ENCODE measurements at places on chromosomes 12 and 14.
A peak's percentile ranks its signal among the peaks of the same experiment; 100 is the strongest.

GRCh38 chr14:95534299-95535225 lies at the start of gene GLRX5:
Gene GLRX5 (plus strand): TSS chr14:95535050. CDS start chr14:95535090, 40 bp downstream.
- H3K27me3 ChIP-seq: no peaks in the 10 kb centered on the region
- H3K4me3 ChIP-seq: peak within 1 kb of the TSS; percentile 95
- peak; percentile 98 for DNase-seq
- H3K27ac ChIP-seq: peak within 1 kb of the TSS; percentile 81

- no peaks in the 10 kb centered on the region for H3K27me3 ChIP-seq
- no peaks in the 10 kb centered on the region for H3K36me3 ChIP-seq
- DNase-seq: no peak
- H3K4me1 ChIP-seq: peaks cover 22% of the 10 kb centered on the region
- H3K27ac ChIP-seq: no peak overlapping the region
Measured at GRCh38 chr12:88945051-88945732, 364.9 kb upstream of the KITLG start.

DNA sequence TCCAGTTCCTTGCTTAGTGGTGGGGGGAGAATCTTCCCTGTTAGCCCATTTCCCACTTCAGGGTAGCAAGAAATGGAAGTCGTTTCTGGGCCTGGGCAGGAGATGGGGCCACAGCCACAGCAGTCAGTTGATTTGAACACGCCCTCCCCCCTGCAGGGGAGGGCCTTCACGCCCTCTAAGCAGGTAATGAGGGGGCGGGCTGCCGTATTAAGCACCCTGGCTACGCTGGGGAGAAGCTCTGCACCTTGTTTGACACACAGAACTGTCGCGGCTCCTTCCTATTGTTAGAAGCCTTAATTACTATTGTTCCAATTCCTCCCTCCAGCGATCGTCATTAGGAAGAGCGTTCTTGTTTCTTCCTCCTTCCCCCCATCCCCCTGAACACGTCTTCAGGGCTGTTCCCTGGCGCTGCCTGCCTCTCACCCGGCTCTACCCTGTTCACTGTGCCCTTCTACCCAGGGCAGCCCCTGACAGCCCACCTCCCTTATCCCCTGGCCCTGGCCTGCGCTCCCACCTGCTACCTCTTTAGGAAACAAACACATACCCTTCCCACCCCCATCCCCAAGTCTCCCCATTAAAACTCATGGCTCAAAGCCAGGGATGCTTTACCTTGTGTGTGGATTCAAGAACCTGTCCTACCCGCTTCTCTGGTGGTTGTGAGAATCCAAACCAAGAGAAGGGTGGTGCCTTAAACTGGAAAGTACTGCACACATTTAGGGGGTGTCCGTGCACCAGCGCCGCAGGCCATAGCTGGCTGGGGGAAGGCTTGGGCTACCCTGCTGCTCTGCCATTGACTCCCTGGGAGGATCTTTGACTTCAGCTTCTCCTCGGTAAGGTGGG lies 137.6 kb downstream of the TSPAN9 start:
- no peak overlapping the region for H3K27ac ChIP-seq
- H3K36me3 ChIP-seq: peaks cover 3% of the 10 kb centered on the region

GRCh38 chr12:53994264-53995001 lies 5.5 kb upstream of the HOXC9 start:
- H3K4me1 ChIP-seq: peaks cover 33% of the 10 kb centered on the region
- peaks cover 2% of the 10 kb centered on the region for H3K36me3 ChIP-seq
- DNase-seq: no peak
- peak overlapping the region; percentile 45 for H3K4me3 ChIP-seq
- peak overlapping the region; percentile 95 for H3K27ac ChIP-seq
- no peaks in the 10 kb centered on the region for H3K27me3 ChIP-seq

DNA sequence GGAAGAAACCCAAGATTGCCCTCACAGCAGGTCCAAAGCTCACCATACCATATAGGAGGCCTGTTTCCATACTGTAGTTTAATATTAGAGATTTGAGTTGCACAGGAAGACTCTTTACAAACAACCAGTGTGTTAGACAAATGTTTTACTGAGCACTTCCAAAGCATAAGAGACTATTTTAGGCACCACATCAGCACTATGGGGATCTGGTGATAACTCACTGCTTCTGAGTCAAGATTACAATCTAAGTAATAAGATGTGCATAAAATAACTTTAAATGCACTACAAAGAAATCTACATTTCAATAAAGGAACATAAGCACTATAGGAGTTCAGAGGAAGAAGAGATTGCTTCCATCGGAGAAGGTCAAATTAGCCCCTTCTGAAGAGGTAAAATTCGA lies 71.4 kb downstream of the SPPL3 start:
- peaks cover 17% of the 10 kb centered on the region for H3K4me1 ChIP-seq
- no peak overlapping the region for H3K4me3 ChIP-seq
- no peaks in the 10 kb centered on the region for H3K36me3 ChIP-seq
- no peaks in the 10 kb centered on the region for H3K27me3 ChIP-seq
- no peak for DNase-seq

DNA sequence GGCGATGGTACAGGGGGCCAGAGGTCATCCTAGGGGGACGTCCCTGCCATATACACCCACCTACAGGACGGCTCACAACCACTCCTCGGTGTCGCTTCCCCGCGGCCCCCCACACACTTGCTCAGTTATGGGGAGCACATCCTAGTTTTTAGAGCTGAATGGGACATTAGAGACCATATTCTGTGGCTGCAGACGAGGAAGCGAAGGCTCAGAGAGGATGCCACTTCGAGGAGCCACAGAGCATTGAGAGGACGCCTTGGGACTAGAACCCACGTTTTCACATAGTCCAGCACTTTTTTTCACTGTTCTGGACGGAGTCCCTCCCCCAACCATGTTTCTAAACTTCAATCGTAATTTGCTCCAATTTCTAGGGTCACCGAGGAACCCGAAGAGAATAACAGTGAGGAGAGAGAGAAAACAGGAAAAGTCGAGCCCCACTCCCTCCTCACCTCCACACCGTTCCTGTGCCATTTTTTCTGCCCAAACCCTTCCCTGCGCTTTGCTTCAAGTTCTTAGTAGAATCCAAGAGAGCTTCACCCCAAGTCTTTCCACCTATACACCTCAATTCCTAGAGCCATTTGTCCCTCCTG lies 641 bp upstream of the ASCL1 start:
- H3K36me3 ChIP-seq: no peaks in the 10 kb centered on the region
- H3K27ac ChIP-seq: no peak overlapping the region
- no peak overlapping the region for H3K4me3 ChIP-seq
- peaks cover 3% of the 10 kb centered on the region for H3K4me1 ChIP-seq

- peaks cover 15% of the 10 kb centered on the region for H3K4me1 ChIP-seq
- no peak overlapping the region for H3K27ac ChIP-seq
- H3K36me3 ChIP-seq: peaks cover 10% of the 10 kb centered on the region
- H3K4me3 ChIP-seq: no peak overlapping the region
- no peaks in the 10 kb centered on the region for H3K27me3 ChIP-seq
Measured at GRCh38 chr12:108640802-108641445, 7.2 kb upstream of the SELPLG start.

DNA sequence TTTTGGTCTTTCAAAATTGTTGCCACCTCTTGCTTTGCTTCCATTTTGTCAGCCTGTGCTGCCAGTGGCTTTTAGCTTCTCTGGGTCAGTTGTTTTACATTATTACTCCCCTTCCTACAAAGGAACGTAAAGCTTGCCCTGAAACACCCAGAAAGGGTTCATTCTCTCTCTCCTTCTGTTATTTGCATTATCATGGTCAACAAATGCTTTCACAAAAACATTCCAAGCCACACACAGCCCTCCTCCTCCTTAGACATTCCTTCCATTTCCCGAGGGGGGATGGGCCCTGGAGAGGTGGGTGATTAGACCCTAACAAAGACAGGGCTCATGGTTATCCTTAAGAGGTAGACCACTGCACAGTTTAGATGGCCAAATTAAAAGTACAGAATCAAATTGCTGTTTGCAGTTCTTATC lies 60.4 kb upstream of the SINHCAF start:
- no peaks in the 10 kb centered on the region for H3K36me3 ChIP-seq
- no peak overlapping the region for H3K4me3 ChIP-seq
- H3K4me1 ChIP-seq: peaks cover 9% of the 10 kb centered on the region
- DNase-seq: no peak
- no peaks in the 10 kb centered on the region for H3K27me3 ChIP-seq
- no peak overlapping the region for H3K27ac ChIP-seq

- no peaks in the 10 kb centered on the region for H3K27me3 ChIP-seq
- no peak for DNase-seq
- peak overlapping the region; percentile 74 for H3K27ac ChIP-seq
- no peak overlapping the region for H3K4me3 ChIP-seq
- no peaks in the 10 kb centered on the region for H3K36me3 ChIP-seq
Measured at GRCh38 chr14:104750056-104750752, 2.7 kb upstream of the SIVA1 start.

DNA sequence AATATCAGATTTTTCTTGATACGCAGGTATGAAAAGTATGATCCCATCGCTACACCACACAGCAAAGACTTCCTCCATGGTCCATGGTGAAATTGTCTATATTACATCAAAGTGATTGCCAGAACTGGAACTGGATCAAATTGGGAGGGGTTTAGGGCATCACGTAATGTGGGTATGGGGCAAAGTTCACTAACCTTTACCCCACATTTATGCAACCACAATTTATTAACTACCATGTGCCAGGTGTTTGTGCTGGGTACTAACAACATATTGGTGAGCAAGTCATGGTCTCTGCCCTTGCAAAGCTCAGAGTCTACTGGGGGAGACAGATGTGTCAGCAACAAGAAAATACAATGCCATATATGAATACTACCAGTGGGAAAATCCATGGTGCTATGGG lies 258.9 kb downstream of the SUDS3 start:
- H3K4me3 ChIP-seq: no peak overlapping the region
- H3K36me3 ChIP-seq: no peaks in the 10 kb centered on the region
- no peak overlapping the region for H3K27ac ChIP-seq
- no peaks in the 10 kb centered on the region for H3K4me1 ChIP-seq
- H3K27me3 ChIP-seq: no peaks in the 10 kb centered on the region

DNA sequence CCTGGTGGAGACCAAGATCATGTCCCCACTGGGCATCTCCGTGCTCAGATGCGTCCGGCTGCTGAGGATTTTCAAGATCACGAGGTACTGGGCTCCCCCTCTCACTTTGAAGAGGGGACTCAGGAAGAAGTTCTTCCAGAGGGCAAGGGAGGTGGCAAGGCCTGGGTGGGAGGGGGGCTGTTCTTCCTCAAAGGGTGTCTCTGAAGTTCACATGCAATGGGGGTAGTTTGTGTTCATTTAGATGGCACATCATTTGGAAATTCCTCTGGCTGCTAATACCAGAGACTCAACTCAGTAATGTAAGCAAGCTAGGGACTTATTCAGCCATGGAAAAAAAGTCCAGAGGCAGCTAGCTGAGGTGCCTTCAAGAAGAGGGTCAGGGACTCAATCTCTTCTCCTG lies 227.1 kb upstream of the FKBP4 start:
- H3K27me3 ChIP-seq: no peaks in the 10 kb centered on the region
- H3K4me1 ChIP-seq: no peaks in the 10 kb centered on the region
- DNase-seq: no peak
- H3K36me3 ChIP-seq: no peaks in the 10 kb centered on the region

DNA sequence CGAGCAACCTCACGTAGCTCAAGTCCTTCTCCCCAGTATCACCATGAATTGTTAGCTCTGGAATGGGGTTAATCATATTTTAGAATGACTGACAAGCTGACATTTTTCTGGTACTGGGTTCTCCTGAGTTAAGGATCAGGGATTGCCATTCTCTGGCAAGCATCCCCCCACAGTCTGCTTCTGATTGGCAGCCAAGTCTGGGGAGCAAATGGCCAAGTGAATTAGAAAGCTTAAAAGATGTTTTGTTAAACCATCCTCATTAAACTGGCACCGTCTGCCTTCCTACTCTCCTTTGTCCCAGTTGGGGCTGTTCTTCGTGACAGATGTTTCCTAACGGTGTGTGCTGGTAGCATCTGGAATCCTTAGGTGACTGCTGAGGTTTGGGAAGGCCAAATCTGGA lies 17.2 kb upstream of the CISTR start:
- no peak overlapping the region for H3K27ac ChIP-seq
- no peak overlapping the region for H3K4me3 ChIP-seq
- peaks cover 25% of the 10 kb centered on the region for H3K4me1 ChIP-seq
- H3K27me3 ChIP-seq: no peaks in the 10 kb centered on the region
- no peaks in the 10 kb centered on the region for H3K36me3 ChIP-seq
- no peak for DNase-seq

GRCh38 chr14:73153272-73153671 lies 17.0 kb downstream of the PSEN1 start:
- H3K36me3 ChIP-seq: peaks cover 7% of the 10 kb centered on the region
- DNase-seq: no peak

GRCh38 chr14:94638961-94639817 lies 27.0 kb downstream of the SERPINA3 start:
- H3K4me1 ChIP-seq: no peaks in the 10 kb centered on the region
- DNase-seq: no peak
- H3K36me3 ChIP-seq: no peaks in the 10 kb centered on the region
- no peak overlapping the region for H3K4me3 ChIP-seq
- H3K27ac ChIP-seq: no peak overlapping the region

GRCh38 chr12:106149096-106149784 lies 10.5 kb upstream of the NUAK1 start:
- peaks cover 15% of the 10 kb centered on the region for H3K4me1 ChIP-seq
- H3K27me3 ChIP-seq: no peaks in the 10 kb centered on the region
- H3K27ac ChIP-seq: no peak overlapping the region
- no peak overlapping the region for H3K4me3 ChIP-seq
- no peak for DNase-seq

DNA sequence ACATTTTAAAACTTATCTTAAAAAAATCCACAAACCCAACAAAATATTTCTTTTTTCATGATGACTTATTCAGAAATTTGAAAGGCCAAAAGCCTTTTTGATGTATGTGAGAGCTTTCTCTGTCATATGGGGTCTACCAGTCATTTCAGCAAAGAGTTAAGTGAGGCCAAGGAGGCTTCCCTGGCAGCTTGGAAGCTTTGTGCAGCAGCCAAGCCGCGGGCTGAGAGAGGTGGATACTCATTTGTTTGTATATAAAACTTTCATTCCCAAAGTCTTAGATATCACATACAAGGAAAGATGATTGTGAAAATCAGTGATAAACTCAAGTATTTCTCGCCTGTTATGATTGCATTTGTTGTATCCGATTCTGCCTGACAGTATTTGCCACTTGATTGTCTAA lies 48.5 kb upstream of the RNU6-8 start:
- H3K4me1 ChIP-seq: peaks cover 20% of the 10 kb centered on the region
- no peaks in the 10 kb centered on the region for H3K27me3 ChIP-seq
- H3K27ac ChIP-seq: no peak overlapping the region
- no peak for DNase-seq
- no peaks in the 10 kb centered on the region for H3K36me3 ChIP-seq

DNA sequence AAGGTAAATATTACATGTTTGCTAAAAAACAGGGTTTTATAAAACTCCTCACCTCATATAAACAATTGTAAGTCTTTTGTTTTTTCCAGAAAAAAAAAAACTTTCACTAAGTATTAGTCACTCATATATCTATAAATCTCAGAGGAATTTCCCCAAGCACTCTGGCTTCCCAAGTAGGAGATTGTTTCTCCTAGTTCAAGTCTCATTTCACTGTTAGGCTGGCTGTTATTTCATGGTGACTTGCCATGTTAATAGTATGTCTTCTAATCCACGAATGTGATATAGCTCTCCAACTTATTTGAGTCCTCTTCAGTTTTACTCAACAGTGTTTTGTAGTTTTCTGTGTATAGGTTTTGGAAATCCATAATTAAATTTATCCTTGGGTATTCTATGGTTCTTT lies 61.6 kb downstream of the CAPZA3 start:
- H3K4me1 ChIP-seq: no peaks in the 10 kb centered on the region
- H3K36me3 ChIP-seq: no peaks in the 10 kb centered on the region
- H3K27me3 ChIP-seq: no peaks in the 10 kb centered on the region
- no peak for DNase-seq
